ENCODE measurements at places on chromosomes 2 and 18. TPM values are rescaled to one million over a fixed set of nuclear protein-coding genes. Genes with fewer than 3 reads are reported as not detected.

Gene HMSD
- not detected for total RNA-seq

Gene TMSB10
- total RNA-seq, result 10,549 TPM

Gene MORN2
- 27.5 TPM for total RNA-seq

Gene MYOM1
- total RNA-seq, result under 0.01 TPM

Gene SCN7A
- total RNA-seq, result under 0.01 TPM

Gene DUSP19
- total RNA-seq, result 1.5 TPM

Gene RNF152
- total RNA-seq, result 4.4 TPM

Gene SAP130
- 12.3 TPM for total RNA-seq

Gene SOWAHC
- total RNA-seq, result 11.2 TPM

Gene ANKRD30BL
- total RNA-seq, result not detected

Gene CSRNP3
- 1.5 TPM for total RNA-seq

Gene CTAGE1
- total RNA-seq, result not detected

Gene TNS1
- total RNA-seq, result 79.7 TPM

Gene ZFAND2B
- total RNA-seq, result 32.6 TPM

Gene RNF125
- 0.16 TPM for total RNA-seq

Gene GALNT3
- not detected for total RNA-seq

Gene C2orf15
- total RNA-seq, result not detected

Gene IL1R2
- total RNA-seq, result 4.9 TPM

Gene TSN
- 38.4 TPM for total RNA-seq

Gene SMYD5
- total RNA-seq, result 13.2 TPM

Gene LHCGR
- not detected for total RNA-seq

Gene ASXL3
- total RNA-seq, result not detected

Gene ANKAR
- total RNA-seq, result 4.3 TPM

Gene CDKL4
- total RNA-seq, result 1.3 TPM

Gene STEAP3
- total RNA-seq, result 5.0 TPM

Gene VIT
- total RNA-seq, result 0.36 TPM

Gene ADD2
- total RNA-seq, result not detected

Gene PASK
- total RNA-seq, result 0.54 TPM

Gene LRP1B
- under 0.01 TPM for total RNA-seq

Gene CNGA3
- not detected for total RNA-seq

Gene ABHD3
- total RNA-seq, result 7.5 TPM

Gene ANKRD44
- total RNA-seq, result 7.6 TPM

Gene HOXD9
- total RNA-seq, result not detected

Gene EFHD1
- 2.1 TPM for total RNA-seq

All from cardiac atrium fibroblast (primary cell).